ENCODE measurements at places on chromosomes 11 and 22.

GRCh38 chr11:76654298-76654851, 16.2 kb downstream of the LRRC32 start:
- no peak for DNase-seq

GRCh38 chr22:46088541-46089311, 61.6 kb upstream of the PPARA start:
- no peak for DNase-seq

DNA sequence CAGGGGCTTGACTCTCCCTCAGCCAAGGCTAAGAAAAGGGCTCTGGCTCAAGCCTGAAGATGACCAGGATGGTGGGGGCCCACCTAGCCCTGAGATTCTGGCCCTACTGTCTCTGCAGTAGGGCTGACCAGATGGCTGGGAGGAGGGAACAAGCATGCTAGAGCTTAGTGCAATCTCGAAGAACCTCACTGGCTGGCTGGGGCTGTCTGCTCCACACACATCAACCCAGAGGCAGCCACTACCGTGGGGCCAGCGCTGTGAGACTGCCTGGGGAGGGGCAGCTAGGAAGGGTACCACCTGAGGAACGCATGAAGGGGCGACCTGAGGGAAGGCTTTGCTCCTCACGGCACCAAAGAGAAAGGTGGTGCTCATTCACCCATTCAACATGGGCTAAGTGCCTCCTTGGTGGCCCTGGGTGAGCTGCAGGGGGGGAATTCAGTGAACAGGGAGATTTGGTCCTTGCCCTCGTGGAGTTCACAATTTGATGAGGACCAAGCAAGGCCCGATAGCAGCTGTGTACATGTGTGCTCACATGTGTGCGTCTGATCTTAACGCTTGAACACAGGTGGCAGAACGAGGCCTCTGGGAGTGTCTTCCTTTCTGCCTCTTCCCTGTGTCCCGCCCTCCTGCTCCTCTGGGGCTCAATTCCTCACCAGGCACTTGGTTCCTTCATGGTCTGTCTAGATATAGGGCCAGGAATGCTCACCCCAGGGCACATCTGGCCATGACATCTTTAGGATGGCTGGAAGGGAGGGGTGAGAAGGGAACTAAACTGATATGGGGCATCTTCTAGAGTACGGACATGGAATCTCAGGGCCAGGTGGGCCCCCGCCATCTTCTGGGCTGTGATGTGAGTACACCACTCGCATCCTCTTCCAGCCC, 102.3 kb upstream of the PITPNB start:
- no peak for DNase-seq

DNA sequence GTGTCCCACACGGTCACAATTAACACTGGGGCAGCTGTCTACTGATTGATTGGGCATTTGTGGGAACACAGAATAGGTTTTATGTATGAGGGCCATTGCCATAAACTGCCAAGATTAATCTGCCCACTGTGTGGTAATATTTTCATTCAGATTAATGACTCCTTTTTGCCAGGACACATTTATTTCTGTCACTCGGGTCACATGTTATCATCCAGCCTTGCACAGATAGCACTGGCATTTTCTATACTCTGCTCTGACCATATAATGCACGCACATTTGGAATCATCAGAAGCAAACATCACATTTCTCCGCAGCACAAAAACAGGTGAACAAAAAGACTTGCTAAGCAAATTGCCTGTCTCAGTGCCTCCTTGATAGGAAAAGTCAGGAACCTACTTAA, 138.3 kb downstream of the CADM1 start:
- DNase-seq: no peak

DNA sequence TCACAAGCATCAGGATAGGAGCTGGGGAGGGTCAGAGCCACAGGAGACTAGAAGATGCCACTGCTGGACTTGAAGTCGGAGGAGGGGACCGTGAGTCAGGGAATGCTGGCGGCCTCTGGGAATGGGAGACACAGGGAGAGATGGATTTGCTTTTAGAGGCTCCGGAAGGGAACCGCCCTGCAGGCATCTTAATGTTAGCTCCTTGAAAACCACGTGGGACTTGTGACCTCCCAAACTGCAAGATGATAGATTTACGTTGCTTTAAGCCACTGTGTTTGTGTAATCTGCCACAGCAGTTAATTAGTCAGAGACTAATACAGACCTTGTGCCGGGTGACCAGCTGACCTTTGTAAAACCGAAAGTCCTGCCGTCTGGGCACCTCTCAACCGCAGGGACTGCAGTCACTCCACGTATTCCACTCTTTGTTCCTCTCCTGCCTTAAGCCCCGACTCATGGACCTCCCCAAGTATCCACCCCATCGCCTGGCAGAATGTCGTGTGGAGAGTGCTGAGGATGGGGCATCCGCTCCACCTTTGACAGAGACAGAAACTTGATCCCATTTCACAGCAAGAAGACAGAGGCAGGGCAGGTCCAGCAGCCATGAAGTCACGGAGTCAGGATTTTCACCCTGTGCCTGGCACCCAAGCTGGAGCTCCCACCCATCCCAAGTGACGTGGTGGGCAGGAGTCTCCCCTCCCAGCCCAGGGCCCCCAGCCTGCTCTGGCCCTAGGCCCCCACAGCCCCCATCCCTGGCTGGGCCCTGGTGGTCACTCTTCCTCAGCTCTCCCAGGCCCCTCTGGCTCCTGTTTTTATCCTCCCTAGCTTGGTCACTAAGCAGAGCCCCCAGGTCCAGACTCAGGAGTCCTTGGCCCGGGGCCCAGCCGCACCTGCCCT, 19.4 kb upstream of the CTSD start:
- DNase-seq: peak; percentile 75

DNA sequence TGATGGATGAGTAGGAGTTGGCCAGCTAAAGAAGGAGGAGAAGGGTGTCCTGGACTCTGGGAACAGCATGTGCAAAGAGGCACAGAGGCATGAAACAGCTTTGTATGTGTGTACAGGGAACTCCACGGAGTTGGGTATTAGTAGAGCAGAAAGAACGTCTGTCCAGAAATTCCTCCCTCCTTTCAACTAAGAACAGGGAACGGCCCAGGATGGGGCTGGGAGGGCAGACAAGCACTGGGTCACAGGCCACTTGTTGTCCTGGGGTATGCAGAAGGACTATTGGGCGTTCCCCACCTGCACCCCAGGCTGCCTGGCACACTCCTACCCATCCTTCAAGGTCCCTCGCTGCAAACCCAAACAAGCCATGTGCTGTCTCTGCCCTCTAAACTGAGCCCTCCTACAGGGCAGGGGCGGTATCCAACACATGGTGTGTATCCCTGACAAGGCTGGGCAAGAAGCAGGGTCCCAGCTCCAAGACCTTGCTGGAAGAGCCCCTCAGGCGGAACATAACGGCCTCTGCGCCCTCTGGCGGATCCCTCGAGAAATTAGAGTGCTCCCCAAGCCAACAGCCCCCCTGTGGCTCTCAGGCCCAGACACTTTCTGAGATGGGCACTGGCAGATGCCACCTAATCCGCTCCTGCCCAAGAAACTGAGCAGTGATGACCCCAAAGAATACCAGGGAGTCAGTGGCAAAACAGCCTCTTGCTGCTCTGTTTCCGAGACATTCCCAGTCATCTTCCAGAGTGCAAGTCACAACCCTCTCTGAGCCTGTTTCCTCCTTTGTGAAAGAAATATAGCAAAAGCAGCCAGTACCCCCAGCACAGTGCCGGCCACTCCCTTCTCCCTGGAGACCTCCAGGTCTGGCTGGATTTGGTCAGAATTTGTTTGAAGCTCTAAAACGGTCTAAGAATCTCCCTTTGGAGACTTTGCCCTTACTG, 1.6 kb upstream of the ELFN2 start:
- DNase-seq: no peak

- no peak for DNase-seq
Measured at GRCh38 chr22:32951807-32952153, 106.4 kb downstream of the SYN3 start.

- DNase-seq: no peak
Measured at GRCh38 chr11:3877364-3878257, 22.1 kb downstream of the STIM1 start.

DNA sequence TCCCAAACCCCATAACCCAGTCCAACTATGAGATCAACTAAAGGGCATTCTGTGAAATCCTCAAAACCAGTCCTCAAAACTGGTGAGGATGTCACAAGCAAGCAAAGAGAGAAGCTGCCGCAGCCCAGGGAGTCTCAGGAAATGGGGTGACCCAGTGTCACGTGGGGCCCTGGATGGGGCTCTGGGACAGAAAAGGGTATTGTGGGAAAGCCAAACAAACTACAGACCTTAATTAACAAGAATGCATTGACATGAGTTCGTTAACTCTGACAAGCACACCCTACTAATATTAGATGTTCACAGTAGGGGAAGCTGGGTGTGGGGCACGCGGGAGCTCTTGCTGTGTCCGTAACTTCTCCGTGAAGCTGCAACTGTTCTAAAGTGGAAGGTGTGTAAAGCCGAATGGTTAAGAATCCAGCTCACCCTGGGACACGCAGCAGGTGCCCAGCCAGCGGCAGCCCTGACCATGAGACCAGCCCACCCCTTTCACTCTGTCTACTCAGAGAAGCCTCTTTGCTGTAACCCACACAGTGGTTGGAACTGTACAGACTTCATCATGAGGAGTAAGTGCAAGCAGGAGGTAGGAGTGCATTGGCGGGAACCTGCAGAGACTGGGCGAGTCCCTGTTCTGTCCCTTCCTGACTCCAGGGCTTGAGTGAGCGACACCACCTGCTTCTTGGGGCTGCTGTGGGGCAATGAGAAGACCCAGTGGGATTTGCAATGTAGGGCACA, 17.9 kb downstream of the LINC01488 start:
- no peak for DNase-seq

- DNase-seq: peak; percentile 17
Measured at GRCh38 chr22:48520884-48521588, 1306.6 kb downstream of the BRD1 start.

DNA sequence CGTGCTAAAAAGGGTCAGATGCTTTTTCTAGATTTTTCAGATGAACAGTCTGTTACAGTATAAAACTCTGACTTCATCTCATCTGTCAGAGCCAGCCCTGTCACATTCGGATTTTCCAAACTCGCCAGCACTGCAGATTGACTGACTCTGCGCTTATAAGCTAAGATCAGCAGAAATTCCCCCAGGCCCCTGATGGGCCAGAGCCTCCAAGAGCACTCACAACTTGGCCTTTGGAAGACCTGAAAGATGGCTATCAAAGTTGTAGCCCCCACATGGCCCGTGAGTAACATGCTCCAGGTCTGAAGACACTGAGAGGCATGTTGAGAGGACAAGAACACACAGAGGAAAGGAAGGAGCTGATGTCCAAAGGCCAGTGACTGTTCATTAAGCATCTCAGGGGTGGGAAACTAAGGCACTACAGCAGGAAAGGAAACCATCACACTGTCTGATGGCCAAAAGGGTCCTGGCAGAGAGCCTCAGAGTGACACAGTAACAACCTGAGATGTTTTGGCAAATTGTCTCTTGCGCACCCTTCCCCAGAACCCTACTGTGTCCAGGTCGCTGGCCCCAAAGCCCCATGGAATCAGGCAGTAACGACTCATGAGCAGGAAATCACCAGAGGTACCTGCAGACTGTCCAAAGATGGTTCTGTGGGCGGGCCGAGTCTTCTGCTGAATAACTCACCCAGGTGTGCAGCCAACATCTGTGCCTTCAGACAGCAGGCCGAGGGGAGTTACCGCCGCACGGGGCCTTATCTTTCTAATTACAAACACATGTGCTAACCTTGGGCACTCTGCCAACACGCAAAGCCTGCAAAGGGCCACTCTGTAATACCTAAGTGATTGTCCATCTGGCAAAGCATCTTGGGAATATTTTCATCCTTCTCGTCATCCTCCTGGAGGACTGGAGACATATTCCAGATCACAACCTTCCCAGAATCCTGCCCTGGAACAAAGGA, 23.6 kb downstream of the HIRA start:
- no peak for DNase-seq

GRCh38 chr22:32570501-32570900, 95.9 kb downstream of the FBXO7 start:
- no peak for DNase-seq

DNA sequence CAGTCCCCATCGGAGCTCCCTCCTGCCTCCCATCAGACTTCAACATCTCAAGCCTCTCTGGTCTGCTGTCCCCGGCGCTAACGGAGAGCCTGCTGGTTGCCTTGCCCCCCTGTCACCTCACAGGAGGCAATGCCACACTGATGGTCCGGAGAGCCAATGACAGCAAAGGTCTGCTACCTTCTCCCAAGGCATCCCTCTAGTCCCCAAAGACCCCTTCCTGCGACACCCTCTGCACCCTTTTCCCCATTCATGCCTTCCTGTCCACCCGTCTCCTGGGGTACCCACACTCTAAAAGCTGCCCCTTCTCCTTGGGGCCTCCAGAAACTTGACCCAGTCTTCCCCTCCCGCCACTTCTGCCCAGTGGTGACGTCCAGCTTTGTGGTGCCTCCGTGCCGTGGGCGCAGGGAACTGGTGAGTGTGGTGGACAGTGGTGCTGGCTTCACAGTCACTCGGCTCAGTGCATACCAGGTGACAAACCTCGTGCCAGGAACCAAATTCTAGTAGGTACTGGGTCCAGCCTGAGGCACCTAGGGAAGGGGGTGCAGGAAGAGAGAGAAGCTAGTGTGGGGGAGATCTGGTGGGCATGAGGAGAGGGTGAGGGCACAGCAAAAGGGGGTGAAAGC, 860 bp downstream of the UPK2 start:
- no peak for DNase-seq

GRCh38 chr11:46917109-46917761, 1.1 kb downstream of the LRP4 start:
- no peak for DNase-seq

DNA sequence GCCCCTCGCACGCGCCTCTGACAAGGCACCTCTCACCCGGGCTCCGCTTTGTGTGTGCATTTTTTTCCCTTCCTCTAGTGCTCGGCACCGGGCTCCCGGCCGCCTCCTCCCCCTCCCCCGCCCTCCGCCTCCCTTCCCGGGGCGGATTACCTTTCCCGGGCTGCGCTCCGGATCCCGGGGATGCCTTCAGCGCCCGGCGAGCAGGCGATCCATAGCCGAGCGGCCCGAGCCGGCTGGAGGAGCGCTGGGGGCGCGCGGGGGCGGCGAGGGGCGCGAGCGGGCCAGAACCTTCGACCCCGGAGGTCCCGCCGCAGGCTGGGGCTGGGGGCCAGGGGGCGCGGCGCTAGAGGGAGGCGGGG, 282 bp downstream of the MPPED2 start:
- DNase-seq: no peak

GRCh38 chr11:126082251-126083109, 19.8 kb upstream of the CDON start:
- DNase-seq: no peak

GRCh38 chr11:95074792-95075563, 8.3 kb downstream of the SRSF8 start:
- DNase-seq: no peak

DNA sequence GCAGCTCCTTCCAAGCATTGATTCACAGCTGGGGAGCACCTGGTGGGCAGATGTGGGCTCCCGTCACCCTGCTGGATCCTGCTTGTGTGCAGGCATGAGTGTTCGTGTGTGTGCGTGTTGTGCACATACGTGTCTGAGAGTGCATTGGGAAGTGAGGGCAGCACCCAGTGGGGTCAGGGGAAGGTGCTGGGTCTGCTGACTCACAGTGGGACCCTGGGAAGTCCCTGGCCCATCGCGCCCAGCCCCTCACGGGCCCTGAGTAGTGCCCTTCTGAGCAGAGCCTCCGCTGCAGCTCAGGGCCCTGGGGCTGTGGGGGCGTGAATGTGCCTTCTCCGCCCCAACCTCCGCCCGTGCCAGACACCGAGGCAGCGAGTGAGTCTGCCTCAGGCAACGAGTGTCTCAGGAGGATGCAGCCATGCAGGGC, 36.8 kb downstream of the WNT11 start:
- no peak for DNase-seq

- DNase-seq: no peak
Measured at GRCh38 chr11:6604081-6604626, 580 bp downstream of the ILK start.

GRCh38 chr11:119147604-119148333, 1.1 kb upstream of the ABCG4 start:
- DNase-seq: no peak
